Activated gamma-delta T cell (primary cell): ENCODE measurements at places on chromosomes 11 and 22.

DNA sequence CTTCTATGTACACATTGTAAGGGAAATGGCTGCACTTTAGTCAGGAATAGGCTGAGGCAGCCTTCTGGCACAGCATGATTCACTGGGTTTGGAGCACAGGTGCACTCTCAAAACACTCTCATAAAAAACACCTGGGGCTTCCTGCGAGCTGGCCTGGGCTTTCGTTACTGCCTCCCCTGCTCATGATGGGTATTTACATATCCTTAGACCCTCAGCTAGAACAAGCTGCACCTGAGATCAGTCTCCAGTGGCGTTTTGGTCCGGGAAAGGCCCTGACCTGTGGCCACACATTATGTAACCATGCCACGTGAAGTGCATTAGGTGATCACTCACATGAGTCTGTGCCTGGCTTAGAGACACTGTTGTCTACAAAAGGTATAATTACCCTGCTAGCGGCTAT is 321.7 kb downstream of the TMEM135 start:
- DNase-seq = no peak

- DNase-seq = no peak
Measured at GRCh38 chr11:1473786-1474185, 12.8 kb downstream of the MOB2 start.

DNA sequence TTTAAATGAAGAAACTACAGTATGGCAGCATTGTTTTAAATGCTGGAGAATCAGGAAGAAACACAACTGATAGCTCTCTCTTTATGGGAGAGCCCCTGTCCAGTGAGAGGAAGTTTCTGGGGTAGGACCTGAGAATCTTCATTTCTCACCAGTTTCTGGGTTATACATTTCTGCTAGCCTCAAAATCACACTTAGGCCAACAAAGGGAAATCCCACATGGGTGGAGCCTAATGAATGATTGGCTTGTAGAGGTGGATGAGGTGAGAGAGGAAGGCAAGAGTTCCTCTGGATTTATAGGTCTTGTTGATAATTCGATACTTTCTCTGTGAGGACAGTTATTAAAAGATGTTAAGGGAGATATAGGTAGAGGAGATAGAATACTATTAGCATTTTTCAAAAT is 1397.3 kb upstream of the TENM4 start:
- no peak for DNase-seq

- no peak for DNase-seq
Measured at GRCh38 chr11:68468217-68468828, 7.8 kb downstream of the PPP6R3 start.

DNA sequence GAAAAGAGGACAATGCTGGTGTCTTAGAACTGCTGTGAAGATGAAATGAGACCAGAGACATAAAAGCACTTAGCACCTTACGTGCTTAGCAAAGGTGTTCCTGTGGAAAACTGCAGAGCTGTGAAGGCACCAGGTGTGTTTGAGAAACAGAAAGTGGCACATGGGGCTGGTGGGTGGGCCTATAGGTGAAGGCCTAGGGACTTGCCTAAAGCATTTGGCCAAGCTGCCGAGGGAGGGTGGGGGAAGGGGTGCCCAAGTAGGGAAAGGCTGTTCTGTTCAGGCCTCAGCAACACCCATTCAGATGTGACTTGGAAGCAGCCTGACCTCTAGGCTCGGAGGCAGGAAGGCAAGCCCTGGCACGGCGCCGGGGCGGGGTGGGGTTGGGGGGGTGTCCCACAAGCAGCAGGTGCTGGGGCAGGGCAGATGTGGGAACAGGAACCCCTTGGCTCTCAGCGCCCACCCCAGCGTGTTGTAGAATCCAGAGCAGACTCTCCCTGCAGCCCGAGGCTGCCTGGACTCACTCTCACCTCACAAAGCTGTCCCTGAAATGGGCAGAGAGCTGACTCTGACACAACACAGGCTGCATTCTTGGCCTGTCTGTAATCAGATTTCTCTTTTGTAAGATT is 366.7 kb upstream of the NARS2 start:
- DNase-seq = no peak

- DNase-seq = no peak
Measured at GRCh38 chr11:102391549-102392237, 44.7 kb downstream of the BIRC2 start.

DNA sequence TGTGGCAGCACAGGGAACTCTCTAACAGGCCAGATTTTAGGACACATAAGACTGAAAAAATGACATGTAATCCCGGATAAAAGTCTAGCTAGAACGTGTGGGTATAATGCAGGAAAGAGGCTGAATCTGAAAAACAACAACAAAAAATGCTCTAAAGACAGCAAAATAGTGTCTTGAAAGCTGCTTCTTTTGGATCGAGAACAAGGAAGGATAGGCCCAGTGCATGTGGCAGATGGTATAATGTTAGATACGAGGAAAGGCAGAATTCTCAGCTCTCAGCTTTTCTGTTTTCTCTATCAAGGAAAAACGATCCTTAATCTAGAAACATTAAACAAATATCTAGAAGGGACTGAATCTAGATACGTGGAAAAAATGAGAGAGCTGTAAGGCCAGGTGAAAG is 33.8 kb upstream of the PARVA start:
- no peak for DNase-seq

DNA sequence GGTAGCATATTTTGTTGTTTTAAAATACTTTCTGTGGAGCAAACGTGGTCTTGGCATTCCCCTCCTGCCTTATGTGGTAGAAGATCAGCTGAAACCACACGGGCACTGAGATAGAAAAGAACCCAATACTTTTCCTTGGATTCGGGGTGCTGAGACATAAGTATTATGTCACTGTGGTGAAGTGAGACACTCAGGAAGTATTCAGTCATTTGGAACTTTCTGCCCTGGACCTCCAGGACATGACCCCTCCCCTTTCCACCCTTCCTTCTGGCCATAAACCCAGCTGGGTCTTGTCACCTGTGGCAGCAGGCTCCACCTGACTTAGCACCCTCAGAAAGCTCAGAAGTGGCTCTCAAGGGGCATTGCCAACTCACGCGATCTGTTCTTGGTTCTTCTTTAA is 123.4 kb downstream of the SWAP70 start:
- no peak for DNase-seq

GRCh38 chr11:118401880-118402590 is 629 bp downstream of the ATP5MG start:
- DNase-seq = no peak

DNA sequence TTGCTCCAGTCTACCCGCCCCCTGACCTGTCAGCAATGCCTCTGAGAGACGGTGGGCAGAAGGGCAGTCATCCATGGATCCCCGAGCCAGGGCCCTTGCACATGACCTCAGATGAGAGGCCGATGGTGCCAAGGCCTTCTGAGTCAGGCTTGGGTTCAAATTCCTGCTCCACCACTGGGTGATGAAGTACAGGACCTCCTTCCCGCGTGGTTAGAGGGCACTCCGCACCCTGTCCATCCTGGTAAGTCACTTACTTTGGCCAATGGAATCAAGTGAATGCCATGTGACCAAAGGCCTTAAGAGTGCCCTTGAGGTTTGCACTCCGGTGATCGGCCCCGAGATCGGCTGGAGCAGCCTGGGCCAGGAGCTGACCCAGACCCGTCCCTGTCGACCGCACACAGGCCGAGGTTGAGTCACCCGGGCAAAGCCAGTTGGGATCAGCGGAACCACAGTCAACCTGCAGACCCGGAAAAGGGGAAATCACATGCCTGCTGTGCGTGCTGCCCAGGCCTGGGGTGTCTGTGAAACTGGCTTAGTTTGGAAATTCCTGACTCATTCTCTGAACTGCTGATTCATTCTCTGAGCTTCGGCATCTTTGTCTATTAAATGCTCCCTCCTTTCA is 48.9 kb downstream of the RTL6 start:
- no peak for DNase-seq

DNA sequence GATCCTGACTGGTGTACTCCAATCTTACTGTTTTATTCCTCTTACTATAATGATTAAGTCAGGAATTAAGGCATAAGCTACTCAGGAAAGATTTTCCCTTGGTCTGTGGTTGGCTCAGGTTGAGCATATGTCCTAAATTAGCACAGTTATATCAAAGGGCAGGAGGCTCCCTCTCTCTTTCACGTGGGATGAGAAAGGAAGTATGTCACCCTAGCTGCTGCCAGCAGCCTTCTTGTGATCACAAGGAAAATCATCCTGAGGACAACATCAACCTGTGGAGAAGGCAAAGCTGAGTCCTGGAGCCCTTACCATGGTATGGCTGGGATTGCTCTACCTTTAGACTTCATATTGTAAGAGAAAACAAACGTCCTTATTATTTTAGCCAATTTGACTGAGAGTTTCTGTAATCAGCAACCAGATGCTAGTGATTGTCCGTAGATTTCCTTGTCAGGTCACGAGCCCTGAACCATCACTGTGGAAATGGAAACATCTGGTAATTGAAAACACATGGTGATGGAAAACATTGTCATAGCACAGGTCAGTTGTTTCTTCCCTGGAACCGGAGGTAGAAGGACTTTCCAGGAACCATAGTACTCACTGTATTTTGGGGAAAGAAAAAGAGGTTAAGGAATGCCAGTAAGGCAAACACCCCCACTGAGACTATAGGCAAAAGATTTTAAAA is 40.6 kb upstream of the DEUP1 start:
- DNase-seq = no peak

- no peak for DNase-seq
Measured at GRCh38 chr11:83122050-83122449, 34.9 kb upstream of the PCF11 start.

DNA sequence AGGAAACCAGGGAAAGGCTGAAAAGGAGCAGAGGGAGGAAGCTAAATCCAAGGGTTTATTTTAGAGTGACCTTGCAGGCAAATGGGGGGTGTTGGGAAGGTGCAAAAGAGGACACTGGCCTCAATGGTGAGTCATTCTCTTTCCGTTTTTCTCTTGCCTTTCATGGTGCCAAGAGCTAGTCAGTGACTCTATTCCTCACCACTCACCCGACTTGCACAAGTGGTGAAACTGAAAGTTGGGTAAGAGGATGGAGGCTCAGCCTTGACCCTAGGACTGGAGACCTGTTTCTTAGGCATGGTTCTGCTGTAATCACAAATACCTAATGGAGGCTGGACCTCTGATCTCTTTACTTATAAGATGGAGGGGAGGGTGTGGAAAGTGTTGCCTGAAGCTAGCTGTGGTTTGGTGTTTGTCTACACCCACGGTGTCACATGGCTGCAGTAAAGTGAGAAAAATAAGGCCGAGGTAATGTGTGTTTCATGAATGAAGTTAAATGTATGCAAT is 67.3 kb upstream of the CREB3L1 start:
- DNase-seq = no peak

DNA sequence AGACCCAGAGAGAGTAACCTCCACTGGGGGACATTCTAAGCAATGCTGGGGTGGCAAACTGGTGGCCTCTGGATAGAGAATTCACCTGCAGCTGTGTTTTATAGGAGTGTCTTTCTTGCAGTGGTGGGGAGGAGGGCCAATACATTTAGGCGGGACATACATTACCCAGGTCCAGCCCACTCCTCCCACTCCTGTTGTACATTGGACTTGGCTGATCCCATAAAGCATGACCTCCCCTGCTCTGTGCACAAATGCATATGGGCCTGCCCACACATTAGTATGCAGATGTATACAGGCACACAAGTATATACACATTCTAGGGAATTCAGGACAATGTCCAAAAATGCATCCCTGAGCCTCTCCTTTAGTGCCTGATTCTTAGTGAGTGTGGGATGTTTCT is 99.1 kb downstream of the RRAS2 start:
- no peak for DNase-seq

DNA sequence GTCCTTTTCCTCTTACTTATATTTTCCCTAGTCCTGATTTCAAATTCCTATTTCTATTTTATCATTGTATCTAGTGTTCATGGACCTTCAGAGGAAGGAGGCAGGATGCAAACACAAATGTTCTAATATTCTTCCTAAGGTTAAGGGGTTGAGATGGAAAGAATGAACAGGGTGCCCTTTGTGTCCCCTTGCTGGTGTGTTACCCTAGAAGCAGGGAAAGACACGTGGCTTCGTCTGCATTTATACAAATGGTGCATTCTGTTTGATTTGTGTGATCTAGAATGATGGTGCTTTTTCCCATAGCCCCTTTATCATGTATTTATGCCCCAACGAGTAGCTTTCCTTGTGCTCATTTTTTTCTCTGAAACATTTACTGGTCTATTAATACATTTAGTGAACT is 76.2 kb downstream of the PLEKHA7 start:
- DNase-seq = no peak

- no peak for DNase-seq
Measured at GRCh38 chr22:22692707-22693530, 48.5 kb downstream of the GGTLC2 start.

DNA sequence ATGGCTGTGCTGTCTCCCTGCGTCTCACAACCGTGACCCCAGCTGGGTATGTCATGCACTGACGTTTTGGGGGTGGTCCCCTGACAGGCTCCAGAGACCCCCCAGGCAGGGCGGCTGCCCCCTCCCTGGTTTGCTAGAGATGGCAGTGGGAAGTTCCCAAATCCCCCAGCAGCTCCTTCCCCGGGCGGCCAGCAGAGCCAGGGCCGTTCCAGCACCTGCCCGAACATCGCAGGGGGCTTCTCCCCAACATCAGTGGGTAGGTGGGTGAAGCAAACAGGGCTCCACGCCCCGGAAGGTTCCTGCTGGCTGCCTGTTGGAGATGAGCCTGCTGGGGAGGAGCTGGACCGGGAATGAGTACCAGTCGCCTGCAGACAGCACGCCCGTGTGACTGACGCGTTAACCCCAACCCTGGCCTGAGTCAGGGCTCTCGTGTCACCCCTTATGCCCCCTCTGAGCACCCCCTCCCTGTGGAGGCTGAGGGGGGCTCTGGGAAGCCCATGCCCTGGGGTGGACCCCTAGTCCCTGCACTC is 45.6 kb downstream of the GRAMD4 start:
- no peak for DNase-seq
